ENCODE measurements at places on chromosomes 4 and X.

- no peak for DNase-seq
Observed at GRCh38 chr4:53622739-53623151, 31.5 kb upstream of the LNX1 start.

GRCh38 chr4:175457956-175458355 lies 354.1 kb downstream of the GPM6A start:
- no peak for DNase-seq

GRCh38 chr4:176830971-176831370 lies 38.2 kb upstream of the VEGFC start:
- DNase-seq, result no peak

DNA sequence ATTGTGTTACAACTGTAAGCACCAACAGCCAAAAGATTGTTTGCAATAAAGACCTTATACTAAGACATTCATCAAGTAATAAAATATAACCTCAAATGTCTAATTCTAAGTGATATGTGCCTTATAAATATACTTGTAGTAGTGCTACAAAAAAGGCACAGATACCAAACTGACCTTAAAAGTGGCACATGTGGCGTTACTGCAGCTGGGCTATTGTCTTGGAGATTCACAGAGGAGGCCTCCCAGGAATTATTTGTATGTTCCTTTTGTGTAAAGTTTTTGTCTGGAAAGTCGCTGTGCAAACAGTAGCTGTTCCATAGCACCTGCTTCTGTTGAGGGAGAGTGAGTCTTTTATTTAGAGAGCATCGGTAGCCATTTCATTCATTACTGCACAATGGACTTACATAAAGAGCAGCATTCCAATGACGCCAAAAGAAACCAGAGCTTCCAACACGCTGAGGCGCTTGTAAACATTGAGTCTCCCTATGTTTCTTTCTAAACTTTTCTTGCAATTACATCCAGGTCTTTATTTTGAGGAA lies 143.7 kb downstream of the RPA4 start:
- DNase-seq, result no peak

- DNase-seq, result no peak
Observed at GRCh38 chrX:136168929-136169735, 21.8 kb downstream of the FHL1 start.

GRCh38 chr4:15851969-15852368 lies 73.8 kb downstream of the CD38 start:
- DNase-seq, result no peak
